Type B pancreatic cell (in vitro differentiated cells): ENCODE measurements at places on chromosomes 5 and 9. TPM values are rescaled to one million over a fixed set of nuclear protein-coding genes. Genes with fewer than 3 reads are reported as not detected.

- H3K27me3 ChIP-seq: no peaks in the 10 kb centered on the region
- no peak overlapping the region for H3K4me3 ChIP-seq
- H3K4me1 ChIP-seq: peaks cover 5% of the 10 kb centered on the region
- no peak for DNase-seq
- H3K36me3 ChIP-seq: no peaks in the 10 kb centered on the region
Observed at GRCh38 chr9:4077499-4078102, 222.3 kb downstream of the GLIS3 start.

DNA sequence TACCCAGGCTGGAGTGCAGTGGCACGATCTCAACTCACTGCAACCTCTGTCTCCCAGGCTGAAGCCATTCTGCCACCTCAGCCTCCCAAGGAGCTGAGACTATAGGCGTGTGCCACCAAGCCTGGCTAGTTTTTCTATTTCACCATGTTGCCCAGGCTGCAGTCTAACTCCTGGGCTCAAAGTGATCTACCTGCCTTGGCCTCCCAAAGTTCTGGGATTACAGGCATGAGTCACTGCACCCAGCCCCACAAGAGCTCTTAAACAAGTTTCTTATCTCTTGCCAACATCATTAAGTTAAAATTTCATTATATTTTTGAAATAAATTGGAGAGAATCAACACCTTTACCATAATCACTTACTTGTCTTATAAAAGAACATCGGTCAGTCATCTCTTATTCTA, 280.3 kb downstream of the ARHGEF28 start:
- H3K27ac ChIP-seq: no peak overlapping the region
- no peaks in the 10 kb centered on the region for H3K27me3 ChIP-seq
- H3K36me3 ChIP-seq: peaks cover 16% of the 10 kb centered on the region

DNA sequence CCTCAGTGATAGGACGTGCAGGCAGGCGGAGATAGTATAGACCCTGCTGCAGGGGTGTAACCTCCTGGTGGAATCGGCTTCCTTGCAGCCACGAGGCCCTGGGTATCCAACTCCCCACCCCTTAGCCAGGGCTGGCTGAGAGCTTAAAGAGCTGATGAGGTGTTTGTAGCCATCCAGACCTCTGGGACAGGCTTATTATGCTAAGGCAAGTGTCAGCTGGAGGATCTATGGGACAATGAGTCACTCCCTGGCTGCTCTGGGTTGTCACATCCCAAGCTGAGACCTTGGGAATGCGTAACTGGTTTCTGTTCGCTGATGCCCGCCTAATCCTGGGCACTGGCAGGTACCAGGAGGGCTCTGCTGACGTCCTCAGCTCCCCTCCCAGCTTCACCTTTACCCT, 38.9 kb downstream of the DAB2IP start:
- peaks cover 45% of the 10 kb centered on the region for H3K4me1 ChIP-seq
- H3K36me3 ChIP-seq: no peaks in the 10 kb centered on the region
- no peak overlapping the region for H3K4me3 ChIP-seq
- DNase-seq: no peak
- no peaks in the 10 kb centered on the region for H3K27me3 ChIP-seq

- DNase-seq: no peak
- no peak overlapping the region for H3K4me3 ChIP-seq
- no peaks in the 10 kb centered on the region for H3K27me3 ChIP-seq
Observed at GRCh38 chr9:95870352-95870751, 5.1 kb upstream of the ERCC6L2 start.

The TMEM215 gene
- 0.27 TPM in 1 of 2 replicates, not detected in the other for total RNA-seq

The SMIM33 gene
- not detected in 2 replicates for total RNA-seq

The GARIN3 gene
- not detected in 2 replicates for total RNA-seq
